ENCODE measurements at places on chromosomes 7 and 10. TPM values are rescaled to one million over a fixed set of nuclear protein-coding genes. Genes with fewer than 3 reads are reported as not detected.

NAT16 gene
- total RNA-seq, result not detected

DNA sequence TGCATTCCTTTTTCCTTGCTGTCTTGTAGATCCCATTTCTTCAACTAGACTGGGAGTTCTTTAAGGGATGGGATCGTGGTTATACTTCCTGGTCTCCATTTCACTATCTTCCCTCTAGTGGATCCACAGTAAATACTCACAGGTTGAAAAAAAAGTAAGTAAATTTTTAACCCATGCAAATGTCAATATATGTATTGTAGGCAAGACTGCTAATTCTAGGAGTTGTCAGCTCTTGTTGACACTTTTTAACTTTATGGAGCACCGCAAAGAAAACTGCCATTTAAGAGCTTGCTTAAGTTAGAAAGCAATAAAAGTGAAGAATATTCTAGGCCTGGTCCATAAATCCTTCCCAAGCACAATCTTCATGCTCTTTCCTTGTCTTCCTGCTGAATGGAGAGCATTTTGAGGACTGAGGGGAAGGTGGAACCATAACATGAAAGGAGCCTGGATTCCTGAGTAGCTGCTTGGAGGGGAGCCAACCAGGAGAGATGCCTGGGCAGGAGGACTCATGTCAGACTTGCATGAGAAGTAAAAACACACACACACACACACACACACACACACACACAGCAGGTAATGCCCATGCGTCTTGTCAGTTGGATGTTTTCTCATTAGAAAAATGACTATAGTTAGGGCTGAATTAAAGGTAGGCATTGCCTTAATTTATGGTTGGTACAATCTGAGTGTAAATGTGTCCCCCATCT is 32.2 kb downstream of the VWA2 start:
- DNase-seq, result peak; percentile 56

GRCh38 chr7:46854958-46855473 is 726.9 kb downstream of the TNS3 start:
- DNase-seq, result no peak

DNA sequence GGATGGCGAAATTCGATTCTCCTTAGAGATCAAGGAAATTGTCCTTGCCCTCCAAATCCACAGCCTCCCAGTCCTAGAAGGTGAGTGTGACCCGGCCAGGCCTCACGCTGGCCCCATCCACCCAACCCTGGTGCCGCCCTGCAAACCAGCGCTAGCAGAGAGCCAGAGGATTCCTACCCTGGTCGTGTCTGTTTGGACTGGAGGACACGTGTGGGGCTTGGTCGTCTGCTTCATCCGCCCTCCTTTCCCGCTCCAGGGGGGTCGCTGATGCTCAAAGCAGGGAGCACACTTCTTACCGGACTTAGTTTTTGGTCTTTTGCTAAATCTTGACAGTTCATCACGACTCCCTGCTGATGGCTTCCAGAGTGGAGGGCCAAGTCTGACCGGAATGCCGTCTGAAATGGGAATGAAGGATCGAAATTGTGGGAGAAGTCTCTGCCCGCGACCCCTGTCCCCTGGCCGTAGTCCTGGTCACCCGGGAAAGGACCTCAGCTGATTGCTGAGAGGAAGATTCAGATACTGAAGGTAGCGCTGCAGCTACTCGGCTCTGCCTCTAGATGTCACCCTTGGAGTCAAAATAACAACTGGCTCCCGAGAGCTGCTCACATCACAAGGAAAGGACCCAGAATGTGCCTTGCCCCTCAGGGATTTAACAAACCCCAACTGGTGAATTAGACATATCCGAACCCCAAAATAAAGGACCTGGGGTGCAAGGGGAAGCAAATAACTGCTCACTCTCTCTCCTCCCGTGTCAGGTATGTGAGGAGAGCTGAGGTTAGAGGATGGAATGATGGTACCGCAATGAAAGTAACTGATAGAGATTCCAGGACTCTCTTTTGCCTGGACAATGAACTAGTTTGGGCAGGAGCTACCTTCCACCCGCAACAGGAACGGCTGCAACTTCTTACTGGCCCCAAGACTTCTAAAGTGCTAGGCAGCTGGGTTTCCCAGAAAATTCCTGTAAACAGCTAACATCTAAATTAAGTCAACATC is 23.5 kb upstream of the ORC5 start:
- DNase-seq, result peak; percentile 48

- DNase-seq, result peak; percentile 30
These were observed 39.0 kb upstream of the IFRD1 start for GRCh38 chr7:112411186-112411795.

CLIP2 gene
- total RNA-seq, result 120 TPM

DNA sequence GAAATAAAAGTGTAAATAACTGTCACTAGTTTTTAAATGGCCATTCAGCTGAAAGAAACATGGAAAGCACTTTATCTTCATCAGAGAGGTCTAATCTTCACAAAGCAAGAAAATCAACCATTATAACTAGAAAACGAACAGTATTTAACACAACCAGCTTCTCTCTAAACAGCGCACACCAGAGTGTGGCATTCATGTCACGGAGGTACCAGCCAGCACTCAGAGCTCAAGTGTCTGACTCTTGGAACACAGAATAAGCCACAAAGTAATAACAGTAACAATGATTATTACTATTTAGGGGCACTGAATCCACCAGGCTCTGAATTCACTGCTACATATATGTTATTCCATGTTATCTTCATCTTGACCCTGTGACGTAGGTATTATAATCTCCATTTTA is 60.1 kb downstream of the IFIT5 start:
- no peak for DNase-seq

CYP26C1 gene
- 0.33 TPM for total RNA-seq

GRCh38 chr7:142603870-142604448 is 145.3 kb upstream of the PRSS1 start:
- peak; percentile 68 for DNase-seq

PNLIPRP3 gene
- total RNA-seq, result not detected

ITPRID1 gene
- not detected for total RNA-seq

- no peak for DNase-seq
These were observed 54.2 kb upstream of the PARD3 start for GRCh38 chr10:34869135-34869836.

DNA sequence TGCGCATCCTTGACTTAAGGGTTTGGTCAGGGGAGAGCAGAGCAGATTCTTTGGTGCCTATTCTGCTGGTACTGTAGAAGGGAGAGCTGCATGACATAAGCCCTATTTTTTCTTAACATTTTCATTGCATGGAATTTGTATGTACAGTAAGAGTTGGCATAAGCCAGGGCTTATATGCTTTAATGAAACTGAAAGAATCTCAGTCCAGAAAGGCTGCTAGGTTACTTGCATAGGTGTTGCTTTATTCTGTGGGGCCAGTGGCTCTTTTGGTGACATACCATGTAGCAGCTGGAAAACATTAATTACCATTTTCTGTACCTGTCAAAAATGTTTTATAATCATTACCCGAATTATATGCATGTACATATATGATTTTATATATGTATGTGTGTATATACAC is 152.1 kb downstream of the LYZL1 start:
- DNase-seq, result no peak

DNA sequence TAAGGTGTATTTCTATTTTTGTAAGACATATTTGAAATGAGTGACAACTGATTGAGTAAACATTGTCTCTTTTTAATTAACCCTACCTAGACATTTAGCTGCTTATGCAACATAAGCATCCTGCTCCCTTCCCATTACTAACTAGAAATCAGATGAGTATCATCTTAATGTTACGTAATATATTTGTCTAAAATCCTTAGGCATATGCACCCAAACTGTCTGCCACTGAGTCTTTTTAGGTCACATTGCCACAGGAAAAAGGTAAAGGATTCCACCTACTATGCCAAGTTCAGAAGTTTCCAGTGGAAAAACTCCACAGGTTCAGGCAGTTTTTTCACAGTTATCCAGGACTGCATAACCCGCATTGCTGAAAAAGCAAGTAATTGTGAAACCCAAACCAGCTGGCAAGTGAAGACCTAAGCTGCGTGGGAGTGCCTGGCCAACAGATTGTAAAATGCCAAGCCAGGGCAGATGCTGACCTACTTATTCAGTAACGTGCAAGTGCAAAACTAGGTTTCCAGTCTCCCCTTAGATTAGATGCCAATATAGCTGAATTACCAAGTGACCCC is 983.7 kb downstream of the GATA3 start:
- DNase-seq, result no peak

DNA sequence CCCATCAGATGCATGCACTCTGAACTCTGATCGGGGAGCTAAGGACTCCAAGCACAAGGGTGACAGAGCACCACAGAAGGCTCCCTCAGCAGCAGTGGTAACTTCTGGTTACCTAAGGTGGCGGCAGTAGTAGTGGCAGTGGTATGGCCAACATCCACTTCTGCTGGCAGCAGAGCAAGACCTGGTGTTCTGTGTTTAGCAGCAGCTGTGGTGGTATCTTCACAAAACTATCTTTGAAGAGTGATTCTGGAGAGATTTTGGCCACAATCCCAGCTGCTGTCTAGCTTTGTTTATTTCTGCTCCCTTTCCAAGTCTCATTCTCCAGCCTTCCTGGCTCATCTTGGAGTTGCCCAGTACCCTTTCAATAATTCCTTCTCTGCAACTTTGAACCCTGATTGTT is 102.4 kb upstream of the LRGUK start:
- peak; percentile 12 for DNase-seq

OR13A1 gene
- not detected for total RNA-seq

GRCh38 chr10:113060201-113061053 is 110.4 kb downstream of the TCF7L2 start:
- no peak for DNase-seq

GPR146 gene
- 11.2 TPM for total RNA-seq

ELFN1 gene
- total RNA-seq, result 1.3 TPM

- no peak for DNase-seq
These were observed 67.8 kb downstream of the GPR37 start for GRCh38 chr7:124697746-124698145.

DNA sequence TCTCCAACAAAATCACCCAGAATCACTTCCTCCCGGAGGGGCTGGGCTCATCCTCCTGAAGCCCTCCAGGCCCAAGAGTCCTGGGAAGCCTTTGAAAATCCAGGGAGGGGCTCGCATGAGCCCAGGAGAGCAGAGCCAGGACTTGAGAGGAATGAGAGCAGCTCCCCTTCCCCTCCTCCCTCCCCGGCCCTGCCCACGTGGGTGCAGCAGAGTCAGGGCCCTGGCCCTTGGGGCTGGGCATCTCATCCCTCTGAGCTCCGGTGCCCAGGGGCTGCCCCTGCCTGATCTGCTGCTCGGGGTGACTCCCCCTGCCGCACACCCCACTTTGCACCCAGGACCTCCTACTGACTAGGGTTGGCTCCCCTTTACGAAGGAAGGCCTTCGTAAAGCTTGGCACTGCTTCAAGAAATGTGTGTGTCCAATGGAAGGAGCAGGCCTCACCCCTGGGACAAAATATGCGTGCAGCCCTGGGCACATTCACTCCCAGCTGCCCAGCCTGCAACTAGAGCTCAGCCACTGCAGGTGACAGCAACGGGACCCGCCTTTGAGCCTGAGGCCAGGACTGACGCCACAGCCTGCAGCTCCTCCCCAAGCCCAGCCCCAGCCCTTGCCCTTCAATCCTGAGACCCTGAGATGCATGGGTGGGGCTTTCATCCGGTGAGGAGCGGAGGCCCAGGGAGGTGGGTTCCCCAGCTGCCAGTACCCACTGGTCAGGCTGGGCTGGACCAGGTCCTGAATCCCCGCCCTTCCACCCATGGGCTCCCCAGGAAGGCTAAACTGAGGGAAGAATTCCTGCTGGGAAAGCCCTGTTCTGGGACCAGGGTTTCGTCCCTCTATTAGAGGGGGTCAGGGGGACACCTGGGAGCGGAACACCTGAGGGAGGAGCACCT is 21.8 kb downstream of the PWWP2B start:
- DNase-seq, result peak; percentile 96

GRCh38 chr7:6430271-6430940 is 17.3 kb downstream of the DAGLB start:
- no peak for DNase-seq

DNA sequence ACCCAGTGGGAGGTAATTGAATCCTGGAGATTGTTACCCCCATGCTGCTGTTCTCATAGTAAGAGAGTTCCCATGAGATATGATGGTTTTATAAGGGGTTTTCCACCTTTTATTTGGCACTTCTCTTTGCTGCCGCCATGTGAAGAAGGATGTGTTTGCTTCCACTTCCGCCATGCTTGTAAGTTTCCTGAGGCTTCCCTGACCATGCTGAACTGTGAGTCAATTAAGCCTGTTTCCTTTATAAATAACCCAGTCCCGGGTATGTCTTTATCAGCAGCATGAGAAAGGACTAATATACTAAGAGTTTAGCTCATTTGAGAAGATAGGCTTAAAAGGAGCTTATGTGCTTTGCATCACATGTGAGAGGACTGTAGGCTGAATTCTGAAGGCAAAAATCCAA is 29.3 kb downstream of the TMEM248 start:
- DNase-seq, result no peak

- DNase-seq, result no peak
These were observed 94.5 kb upstream of the GSDME start for GRCh38 chr7:24851786-24852185.

TMEM176B gene
- total RNA-seq, result 36.3 TPM

DNA sequence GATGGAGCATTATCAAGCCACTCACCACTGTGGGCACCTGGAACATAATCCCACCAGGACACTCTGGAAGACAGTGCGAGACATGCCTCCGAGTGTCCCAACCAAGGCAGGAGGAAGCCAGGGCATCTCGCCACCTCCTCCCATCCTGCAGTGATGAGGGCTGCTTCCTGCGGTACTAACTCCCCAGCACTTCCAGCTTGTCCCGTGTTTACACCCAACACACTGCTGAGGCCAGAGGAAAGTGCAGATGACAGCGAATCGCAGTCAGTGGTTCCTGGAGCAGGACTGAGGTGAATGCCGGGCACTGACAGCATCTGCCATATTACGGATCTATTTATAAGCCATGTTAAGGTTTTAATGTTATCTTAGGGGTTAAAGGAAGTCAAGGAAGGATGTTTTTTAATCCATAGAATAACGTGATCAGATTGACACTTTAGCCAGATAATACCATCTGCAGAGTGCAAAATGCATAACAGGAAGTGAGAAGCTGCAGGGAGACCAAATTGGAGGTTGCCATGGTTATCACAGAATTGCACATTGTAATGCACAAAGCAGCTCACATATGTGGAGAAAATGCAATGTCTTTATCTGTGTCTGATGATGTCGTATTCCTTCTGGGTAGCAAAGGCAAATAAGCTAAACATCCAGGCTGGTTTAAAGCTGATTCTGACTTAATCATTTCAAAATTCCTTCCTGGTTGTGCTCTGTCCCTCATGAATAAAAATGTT is 314.1 kb upstream of the C7orf33 start:
- DNase-seq, result no peak

GRCh38 chr7:153036396-153037063 is 277.0 kb downstream of the ACTR3B start:
- DNase-seq, result no peak

- no peak for DNase-seq
These were observed 113.6 kb upstream of the ADAM12 start for GRCh38 chr10:126501828-126502227.

DNA sequence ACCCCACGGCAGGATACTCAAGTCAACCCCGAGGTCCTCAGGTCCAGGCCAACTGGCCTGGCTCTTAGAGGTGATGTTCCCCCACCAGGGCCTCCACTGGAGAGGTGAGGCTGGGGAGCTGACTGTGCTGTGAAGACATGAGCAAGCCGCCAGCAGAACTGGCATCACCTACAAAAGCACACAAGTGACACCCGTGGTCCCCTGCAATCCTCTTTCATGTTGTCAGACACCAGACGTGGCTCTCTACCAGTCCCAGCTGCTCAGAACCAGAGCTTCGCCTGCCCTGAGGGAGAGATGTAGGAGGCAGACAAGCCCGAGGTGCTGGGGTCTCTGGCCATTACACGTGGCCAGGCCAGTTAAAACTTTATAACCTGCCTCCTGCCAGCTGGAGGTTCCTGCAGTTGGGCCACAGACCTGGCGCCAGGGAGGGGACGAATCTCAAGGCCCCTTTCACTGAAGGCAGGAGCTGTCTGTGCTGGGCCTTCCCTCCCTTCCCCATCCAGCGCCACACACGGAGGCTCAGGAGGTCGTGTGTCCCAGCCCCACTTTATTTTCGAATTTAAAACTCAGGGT is 2.2 kb downstream of the COMTD1 start:
- no peak for DNase-seq

Measured in body of pancreas (tissue), 4 donors.